ENCODE measurements at places on chromosomes 13 and 19.
A peak's percentile ranks its signal among the peaks of the same experiment; 100 is the strongest.

DNA sequence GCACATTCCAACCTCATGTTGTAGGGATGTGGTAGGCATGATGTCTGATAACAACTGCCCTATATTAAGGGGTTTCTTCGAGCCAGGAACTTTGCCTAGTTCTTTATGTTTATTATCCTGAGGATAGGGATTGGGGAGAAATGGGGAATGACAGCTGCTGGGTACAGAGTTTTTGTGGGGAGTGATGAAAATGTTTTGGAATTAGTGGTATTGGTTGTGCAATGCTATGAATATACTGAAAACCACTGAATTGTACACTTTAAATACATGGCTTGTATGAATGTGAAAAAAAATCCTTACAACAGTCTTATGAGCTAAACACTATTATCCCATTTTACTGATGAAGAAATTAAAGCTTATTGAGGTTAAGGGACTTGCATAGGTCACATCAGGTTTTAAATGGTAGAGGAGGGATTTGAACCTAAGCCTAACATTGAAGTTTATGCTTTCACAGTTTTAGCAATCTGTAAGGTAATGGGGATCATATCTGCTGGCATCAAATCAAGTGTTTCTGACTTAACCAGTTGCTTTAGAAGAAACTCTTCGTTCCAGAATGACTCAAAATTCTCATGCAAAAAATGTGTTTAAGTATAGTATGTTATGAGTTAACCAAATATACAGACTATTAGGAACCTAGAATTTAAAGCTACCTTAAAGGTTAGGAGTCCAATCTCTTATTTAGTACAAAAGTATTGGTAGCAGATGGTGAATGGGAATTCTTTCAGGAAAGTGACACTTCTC lies 61.4 kb downstream of the ERCC5 start:
- no peak for DNase-seq

- DNase-seq: no peak
Observed at GRCh38 chr19:49851456-49852259, 699 bp downstream of the PTOV1 start.

DNA sequence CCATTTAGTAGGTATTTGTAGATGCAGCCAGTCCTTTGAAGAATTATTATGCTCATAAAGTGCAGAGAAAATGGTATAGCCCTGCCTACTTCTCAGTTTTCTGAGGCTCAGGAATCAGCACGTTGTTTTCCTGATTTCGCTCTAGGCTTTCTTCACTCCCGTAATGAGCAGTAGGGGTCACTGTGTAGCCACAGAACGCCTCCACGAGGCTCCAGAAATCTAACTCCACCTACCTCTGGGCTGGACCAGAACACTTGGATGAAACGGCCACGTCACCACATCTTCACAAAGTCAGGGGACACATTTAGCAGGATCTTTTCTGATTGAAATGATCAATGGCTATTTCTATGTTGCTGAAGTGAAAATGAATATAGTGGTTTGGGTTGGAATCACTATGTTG lies 49.8 kb upstream of the GTF3A start:
- DNase-seq: peak; percentile 10

DNA sequence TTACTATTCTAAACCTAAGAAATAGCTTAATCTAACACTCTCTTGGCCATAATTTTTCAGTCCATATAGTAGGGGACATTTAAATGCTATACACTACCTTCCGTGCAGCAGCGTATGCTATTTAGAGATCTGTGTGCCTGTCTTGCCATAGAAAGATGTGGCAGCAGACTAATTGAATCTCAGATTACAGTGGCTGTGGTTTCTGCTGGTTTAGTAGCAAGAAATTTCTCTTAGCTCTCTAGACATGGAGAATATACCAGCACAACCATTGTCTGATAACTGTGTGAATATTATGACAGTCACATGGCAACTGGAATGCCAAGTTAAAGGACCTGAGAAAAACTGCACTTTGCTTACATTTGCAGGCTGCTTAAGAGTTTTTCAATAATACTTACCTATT lies 672.4 kb upstream of the MIR17HG start:
- DNase-seq: no peak

- no peak for DNase-seq
Observed at GRCh38 chr19:13104360-13104847, 1.7 kb upstream of the LYL1 start.

DNA sequence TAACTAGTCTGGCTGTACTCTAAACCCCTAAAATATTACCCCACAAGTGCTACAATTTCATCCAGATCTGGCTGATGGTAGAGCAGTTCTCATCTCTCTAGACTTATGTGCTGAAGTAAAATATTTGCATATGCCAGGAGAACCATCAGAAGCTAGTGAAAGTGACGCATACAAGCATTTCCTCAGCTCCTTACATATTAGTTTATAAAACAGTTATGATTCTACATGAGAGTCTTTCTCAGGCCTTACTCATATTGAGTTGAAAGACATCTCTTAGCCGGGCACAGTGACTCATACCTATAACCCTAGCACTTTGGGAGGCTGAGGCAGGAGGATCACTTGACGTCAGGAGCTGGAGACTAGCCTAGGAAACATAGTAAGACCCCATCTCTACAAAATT lies 15.9 kb upstream of the ZNF30 start:
- no peak for DNase-seq

DNA sequence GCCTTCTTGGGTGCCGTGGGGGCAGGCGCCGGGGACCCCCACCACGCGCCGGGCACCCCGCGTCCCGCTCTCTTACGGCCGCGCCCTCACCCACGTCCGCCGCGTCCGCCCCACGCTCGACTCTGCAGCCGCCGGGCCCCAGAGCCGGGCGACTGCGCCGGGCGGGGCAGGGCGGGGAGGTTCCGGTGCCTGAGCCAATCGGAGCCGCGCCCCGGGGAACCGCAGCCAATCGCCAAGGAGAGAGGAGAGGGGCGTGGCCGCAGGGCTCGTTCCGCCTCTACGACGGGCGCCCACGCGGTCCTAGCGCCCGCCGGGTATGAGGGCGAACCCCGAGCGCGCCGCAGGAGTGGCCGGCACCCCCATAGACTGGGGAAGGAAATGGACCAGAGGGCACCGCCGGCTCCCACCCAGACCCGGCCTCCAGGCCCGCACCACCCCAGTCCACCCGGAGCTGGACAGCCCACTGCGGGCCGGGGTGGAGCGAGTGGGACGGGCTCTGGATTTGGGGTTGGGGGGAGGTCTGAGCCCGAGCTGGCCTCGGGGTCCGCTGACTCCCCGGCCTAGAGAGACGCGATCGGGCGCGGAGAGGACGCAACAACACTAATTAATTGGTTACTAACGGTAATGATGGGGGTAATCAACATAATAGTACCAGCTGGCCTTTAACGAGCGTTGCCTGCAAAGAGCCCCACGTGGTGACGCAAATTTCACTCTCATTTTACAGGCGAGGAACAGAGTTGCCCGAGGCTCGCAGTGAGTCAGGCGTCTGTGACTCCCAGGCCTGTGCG lies at the start of gene MFSD12:
Gene MFSD12, minus strand, starts transcription at position 126 of the 788 bp plus-strand sequence. CDS start 183 bp downstream, outside the sequence.
- peak; percentile 89 for DNase-seq

GRCh38 chr13:67474115-67474514 lies 244.0 kb upstream of the PCDH9 start:
- DNase-seq: no peak

GRCh38 chr19:44726465-44726864 lies 22.0 kb upstream of the BCL3 start:
- DNase-seq: no peak

DNA sequence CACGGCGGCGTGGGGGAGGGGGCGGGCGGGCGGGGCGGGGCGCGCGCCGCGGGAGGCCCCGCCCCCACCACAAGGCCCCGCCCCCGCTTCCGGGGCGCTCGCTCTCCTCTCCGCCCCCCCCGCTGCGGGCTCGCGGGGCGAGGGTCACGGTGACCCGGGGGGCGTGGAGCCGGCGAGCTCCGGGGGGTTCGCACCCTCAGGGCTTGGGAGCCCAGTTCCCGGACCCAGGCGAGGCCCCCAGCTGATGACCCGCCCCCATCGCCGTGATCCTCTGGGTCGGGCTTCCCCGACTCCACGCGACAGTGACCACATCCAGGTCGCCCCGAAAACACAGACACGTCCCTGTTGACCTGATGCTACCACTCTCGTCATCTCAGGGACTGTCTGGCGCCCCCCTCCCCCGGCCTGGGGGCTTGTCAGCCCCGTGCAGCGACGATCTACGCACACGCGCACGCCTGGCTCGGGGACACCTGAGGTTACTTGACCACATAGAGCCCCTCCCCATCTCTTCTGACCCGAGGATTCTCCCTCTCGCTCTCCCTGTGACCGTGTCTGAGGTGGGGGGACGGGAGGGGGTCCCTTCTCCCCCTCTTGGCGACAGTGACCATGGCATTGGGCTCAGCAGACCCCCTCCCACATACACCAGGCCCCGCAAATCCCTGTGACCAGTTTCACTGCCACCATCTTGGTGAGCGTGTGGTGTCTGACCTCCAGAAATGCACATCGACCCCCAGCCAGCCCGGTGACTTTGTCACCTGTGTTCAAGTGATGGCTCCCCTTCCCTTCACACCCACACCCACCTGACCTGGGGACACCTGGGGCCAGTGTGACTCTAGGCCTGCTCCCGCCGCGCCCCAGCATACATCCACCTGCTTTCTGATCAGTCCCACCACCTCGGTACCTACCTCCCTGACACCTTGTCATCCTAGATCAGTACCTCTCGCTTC lies 670 bp downstream of the MAP2K7 start:
- peak; percentile 39 for DNase-seq

GRCh38 chr13:24212674-24213073 lies 52.2 kb downstream of the SPATA13 start:
- no peak for DNase-seq

DNA sequence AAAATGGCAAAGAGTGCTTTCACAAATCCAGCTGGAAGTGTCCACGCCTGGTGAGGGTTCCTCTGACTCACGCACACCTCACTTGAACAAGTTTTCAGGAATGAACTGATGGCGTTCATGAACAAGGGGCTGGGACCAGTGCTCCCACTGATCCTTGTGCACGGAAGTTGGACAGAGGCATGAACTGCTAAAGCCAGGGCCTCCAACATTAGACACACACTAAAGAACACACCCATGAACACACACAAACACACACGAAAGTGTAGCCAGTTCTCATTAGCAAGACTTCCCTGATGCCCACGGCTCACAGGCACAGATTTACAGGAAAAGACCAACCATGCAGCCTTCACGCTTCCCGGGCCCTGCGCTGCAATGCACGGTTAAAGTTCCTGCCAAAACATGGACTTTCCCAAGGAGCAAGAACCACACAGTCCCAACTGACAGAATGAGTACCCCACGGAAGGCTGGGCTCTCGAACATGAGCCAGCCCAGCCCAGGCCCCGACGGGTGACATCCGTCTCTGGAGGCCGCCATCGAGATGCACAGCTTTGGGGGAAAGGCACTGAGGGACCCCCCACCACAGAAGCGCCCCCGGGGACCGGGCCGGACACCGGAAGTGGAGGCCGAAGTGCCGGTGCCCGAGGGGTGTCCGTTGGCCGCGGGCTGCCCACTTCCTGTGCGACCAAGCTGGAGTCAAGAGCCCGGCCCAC lies 808 bp downstream of the DNMT1 start:
- peak; percentile 1 for DNase-seq

- DNase-seq: no peak
Observed at GRCh38 chr13:48527955-48528354, 4.9 kb downstream of the RCBTB2 start.

DNA sequence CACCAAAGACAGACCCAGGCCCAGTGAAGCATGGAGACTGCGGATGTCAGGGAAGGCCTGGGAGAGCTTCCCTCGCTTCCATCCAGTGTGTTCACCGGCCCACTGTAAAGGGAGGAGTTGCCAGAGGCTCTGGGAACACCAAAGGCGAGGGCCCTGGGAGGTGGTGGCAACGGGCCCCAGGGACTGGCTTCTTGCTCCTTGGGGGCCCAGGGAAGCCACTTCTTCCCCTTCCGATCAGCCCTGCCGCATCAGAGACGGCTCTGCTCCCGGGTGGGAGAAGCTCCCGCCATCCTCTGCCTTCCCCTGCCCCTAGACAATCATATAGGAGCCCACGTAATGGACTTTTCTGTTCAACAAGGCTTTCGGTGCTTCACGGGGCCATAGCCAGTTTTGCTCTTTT lies 83.4 kb upstream of the GPR183 start:
- no peak for DNase-seq

GRCh38 chr13:30466358-30466714 lies 600 bp upstream of the HMGB1 start:
- no peak for DNase-seq

DNA sequence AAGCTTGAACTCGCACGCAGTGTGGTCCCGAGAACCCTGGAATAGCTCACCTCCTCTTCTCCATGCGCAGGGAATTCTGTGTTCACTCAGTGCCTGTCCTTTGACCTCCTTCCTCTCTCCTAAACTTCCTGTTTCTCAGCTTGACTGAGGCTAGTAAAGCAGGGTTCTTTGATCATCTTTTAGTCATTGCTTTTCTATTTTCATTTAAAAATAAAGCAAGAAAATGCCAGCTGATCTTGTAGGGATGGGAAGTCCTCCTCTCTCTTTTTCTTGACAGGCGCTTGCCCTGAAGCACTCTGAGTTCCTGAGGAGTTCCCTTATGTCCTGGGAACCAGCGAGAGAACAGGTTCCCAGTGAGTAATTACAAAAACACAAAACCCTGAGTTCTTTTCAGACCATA lies 62.8 kb downstream of the ARHGEF7 start:
- DNase-seq: no peak

DNA sequence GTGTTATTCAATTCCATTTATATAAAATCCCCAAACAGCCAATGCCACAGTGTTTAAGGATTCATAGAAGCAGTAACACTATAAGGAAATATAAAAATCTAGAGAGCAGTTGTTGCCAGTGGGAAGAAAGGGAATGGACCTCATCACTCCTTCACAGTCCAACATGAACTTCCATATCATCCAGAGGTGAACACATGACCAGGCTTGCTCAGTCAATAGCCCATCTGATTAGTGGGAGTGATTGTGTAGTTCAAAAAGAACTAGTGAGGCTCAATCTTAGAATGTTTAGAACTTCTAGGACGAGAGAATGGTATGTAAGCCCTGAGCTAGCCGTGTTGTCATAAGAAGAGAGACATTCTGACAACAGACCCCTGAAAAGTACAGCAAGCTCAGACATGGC lies 314.1 kb downstream of the LIG4 start:
- no peak for DNase-seq

DNA sequence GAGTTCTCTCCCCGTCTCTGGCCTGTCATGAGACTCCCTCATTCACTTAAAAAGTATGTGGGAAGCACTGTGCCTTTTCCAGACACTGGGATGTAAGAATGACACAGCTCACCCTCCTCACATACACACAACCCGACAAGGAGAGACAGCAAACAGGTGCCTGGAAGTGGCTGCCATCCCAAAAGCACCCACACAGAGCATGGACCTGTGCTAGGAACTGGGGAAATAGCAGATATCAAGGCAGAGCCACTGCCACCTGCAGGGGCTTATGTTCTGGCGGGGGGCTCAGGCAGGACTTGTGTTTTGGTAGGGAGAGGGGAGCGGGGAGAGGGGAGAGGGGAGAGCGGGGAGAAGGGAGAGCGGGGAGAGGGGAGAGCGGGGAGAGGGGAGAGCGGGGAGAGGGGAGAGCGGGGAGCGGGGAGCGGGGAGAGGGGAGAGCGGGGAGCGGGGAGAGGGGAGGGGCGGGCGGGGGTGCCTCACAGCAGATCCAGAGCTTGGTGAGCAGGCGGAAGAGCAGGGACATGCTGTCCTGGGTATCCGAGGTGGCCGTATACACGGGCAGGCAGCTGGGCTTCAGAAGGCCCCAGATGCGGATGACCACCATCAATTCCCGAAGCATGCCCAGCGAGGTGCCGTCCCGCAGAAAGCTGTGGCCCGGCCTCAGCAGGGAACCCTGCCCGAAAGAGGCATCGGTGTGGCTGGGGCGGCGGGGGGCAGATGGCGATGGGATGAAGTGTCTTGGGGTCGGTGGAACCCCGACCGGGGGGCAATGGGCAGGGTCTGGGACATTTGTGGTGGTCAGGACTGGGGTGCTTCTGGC lies 12.2 kb downstream of the CFD start:
- DNase-seq: no peak

- no peak for DNase-seq
Observed at GRCh38 chr13:38415233-38415632, 65.6 kb downstream of the UFM1 start.
